ENCODE measurements at places on chromosomes 7 and 10.

GRCh38 chr7:120814253-120814939, 43.5 kb downstream of the TSPAN12 start:
- no peak for DNase-seq

DNA sequence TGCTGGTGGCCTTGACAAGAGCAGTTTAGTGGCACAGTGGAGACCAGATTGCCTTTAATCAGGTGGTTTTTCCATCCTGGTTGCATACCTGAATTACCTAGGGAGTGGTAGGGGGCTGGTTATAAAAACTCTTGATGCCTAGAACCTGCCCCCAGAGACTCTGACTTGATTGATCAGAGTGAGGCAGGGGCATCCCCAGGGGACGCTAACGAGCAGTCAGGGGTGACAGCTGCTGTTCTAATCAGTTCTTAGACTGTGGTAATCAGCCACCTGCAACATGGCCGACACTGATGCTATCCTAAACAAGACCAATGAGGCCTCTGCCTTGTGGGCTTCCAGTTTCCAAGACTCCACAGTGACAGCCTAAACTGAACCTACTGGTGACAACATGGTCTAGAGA, 2.0 kb upstream of the OPALIN start:
- DNase-seq: no peak

- DNase-seq: no peak
These were observed 339.2 kb upstream of the MEOX2 start for GRCh38 chr7:16025696-16026095.

- DNase-seq: no peak
These were observed 967 bp upstream of the GLI3 start for GRCh38 chr7:42237811-42238541.

DNA sequence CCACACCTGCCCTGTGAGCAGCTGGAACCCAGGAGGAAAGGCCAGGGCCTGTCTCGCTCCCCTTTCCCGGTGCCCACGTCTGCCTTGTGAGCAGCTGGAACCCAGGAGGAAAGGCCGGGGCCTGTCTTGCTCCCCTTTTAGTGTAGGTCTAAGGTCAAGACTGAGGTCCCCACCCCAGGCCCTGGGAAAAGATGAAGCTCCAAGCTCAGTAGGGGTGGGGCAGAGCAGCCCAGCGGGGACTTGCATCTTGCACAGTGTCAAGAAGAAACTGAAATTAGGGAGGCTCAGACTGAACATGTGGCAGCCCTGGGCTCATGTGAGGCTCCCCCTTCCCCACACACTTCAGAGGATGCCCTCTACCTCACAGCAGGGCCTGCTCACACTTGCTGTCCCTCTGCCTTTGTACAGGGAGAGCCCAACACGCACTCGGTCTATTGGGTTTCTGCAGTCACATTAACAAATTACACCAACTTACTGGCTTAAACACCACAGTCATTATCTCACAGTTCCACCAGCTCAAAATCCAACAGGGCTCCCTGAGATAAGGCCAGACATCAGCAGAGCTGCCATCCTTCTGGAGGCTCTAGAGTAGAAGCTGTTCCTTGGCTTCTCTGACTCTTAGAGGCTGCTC, 12.4 kb downstream of the POLL start:
- no peak for DNase-seq

DNA sequence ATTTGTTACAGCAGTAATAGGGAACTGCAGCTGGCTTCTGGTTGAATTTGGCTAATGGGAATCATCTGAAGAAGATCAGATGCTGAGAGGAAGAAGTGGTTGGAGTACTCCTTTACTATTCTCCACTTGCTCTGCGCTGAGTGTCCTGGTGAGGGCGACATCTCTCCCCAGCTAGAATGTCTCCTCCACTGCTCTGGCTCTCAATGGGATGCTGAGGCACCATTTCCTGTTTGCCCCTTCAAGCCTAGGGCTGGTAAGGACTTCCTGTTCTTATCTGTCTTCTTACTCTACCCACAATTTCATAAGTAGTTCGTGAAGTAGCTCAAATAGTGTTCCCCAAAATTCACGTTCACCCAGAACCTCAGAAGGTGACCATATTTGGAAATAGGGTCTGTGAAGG, 43.2 kb upstream of the TES start:
- no peak for DNase-seq

DNA sequence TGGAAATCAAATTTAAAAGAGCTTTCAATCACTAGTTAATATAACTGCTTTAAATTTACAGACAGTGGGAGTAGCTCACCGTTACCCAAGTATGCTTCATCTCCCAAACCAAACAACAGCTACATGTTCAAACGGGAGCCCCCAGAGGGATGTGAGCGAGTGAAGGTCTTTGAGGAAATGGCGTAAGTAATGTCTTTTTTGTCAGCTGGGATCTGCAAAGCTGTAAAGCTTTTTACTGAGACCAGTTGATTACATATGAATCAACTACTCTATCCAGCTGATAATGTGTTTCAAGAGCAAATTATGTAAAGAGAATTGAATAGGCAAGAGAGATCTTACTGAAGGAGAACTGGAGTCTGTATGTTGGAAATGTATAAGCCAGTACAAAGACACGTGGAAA, 116.2 kb downstream of the GLCCI1 start:
- DNase-seq: no peak
